ENCODE measurements at places on chromosomes 5 and 9.

DNA sequence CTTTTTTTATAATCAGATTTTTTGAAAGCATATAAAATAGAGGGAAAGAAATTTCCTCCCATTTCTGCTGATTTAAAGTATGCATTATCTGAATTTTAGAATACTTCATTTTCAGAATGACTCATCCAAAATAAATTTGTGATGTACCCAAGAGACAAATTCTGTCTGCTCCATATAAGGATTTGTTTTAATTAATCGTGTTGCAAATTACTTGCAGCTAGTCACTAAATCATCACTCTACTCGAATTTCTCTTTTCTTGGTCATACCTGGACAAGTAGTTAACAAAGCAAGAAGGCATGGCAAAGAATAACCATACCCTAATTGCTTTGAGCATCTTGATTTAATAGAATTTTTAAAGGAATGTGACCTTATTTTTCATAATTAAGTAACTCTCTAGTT lies 284.1 kb upstream of the GRAMD2B start:
- DNase-seq, result no peak

DNA sequence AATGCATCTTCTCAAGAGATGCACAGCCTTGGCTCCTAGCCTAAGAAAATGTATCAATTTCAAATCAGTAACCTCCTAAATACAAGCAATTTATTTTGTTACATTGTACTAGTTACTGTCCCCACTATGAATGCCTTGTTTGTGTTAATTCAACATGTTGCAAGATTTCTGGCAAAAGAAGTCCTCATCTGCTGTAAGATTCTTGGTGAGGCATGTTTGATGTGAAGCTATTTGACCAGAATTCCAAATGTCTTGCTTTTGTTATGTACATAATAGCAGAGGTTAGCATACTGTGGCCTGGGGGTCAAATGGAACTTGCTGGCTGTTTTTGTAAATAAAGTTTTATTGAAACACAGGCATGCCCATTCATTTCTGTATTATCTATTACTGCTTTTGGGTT lies 1023.1 kb upstream of the WWC1 start:
- no peak for DNase-seq

- DNase-seq, result no peak
These were observed 74.6 kb downstream of the FEM1C start for GRCh38 chr5:115469904-115470516.

GRCh38 chr9:33467526-33467925 lies 6.2 kb downstream of the NOL6 start:
- DNase-seq, result no peak

- no peak for DNase-seq
These were observed 419.6 kb upstream of the PIK3R1 start for GRCh38 chr5:67795781-67796477.

DNA sequence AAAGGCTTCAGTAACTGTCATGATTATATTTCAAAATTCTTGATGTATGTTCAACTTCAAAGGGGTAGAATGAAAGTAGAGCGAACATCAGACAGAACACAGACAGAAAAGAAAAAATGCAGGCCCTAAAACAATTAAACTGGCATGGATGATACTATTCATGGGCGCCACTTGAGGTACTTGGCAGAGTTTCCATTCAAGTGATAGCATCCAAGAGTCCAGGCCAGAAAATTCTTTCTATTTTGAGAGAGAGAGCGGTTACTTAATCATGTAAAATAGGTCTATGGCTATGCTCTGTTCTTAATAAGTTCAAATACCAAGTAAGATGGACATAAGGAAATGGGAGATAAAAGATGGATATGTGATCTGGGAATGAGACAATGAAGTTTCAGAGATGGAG lies 21.4 kb upstream of the PRR16 start:
- no peak for DNase-seq

DNA sequence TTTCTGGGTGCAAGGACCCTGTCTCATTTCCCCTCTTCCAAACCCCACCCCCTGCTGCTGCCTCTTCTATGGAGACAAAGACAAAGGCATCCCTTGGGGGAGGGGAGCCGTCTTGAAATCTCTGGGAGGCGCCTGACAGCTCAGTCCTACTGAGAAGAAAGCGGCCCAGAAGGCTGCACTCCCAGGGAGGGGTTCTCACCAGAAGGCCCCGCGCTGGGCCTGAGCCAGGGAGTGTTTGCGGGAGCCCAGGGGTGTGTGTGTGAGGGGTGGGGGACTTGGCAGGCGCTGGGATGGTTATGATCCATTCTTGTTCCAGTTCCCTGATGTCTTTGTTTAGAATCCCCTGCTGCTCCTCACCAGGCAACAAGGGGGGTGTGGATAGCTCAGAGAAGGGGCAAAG lies 45.7 kb upstream of the ALDH1B1 start:
- DNase-seq, result no peak

- no peak for DNase-seq
These were observed 1263.2 kb upstream of the CDH6 start for GRCh38 chr5:29930316-29930715.

- DNase-seq, result no peak
These were observed 321.1 kb downstream of the ARHGEF28 start for GRCh38 chr5:73946919-73947602.

DNA sequence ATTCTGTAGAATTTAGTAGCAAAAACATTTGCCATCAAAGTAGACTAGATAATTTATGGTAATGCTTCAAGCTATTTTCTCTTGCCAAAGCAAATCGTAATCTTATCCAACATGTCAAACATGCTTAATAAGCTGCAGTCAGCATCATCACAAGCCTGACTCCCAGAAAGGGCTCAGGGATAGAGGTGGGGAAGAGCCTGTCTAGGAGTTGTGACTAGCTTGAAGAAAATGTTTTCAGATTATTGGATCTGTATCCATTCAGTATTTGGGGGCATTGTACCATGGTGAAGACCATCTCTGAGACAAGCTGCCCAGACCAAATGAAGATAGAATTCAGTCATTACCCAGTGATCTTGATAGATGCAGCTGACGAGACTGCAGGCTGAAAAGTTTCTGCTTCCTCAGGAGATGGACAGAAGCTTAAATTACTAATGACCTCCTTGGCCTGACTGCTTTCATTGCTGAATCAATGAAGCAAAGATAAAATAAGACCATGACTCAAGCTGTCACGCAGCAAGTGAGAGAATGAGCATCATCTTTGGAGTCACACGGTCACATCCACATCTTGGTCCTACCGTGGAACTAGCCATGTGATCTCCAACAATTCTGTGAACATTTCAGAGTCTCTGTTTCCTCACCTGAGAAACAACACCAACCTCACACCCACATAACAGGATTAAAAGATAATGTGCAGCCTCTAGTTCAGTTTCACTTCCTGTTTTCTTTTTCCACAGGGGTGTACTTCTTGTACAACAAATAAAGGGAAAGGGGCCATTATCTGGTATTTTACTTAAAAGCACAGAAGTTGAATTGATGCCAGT lies 9.4 kb downstream of the ERAP2 start:
- no peak for DNase-seq

- no peak for DNase-seq
These were observed 63.1 kb upstream of the COX7C start for GRCh38 chr5:86554638-86555037.

Measured in AML-193 (cell line).